ENCODE measurements at places on chromosomes 2 and 18.

- DNase-seq: no peak
Measured at GRCh38 chr2:46383113-46383395, 85.8 kb downstream of the EPAS1 start.

- no peak for DNase-seq
Measured at GRCh38 chr2:240670950-240671349, 11.7 kb downstream of the AQP12B start.

DNA sequence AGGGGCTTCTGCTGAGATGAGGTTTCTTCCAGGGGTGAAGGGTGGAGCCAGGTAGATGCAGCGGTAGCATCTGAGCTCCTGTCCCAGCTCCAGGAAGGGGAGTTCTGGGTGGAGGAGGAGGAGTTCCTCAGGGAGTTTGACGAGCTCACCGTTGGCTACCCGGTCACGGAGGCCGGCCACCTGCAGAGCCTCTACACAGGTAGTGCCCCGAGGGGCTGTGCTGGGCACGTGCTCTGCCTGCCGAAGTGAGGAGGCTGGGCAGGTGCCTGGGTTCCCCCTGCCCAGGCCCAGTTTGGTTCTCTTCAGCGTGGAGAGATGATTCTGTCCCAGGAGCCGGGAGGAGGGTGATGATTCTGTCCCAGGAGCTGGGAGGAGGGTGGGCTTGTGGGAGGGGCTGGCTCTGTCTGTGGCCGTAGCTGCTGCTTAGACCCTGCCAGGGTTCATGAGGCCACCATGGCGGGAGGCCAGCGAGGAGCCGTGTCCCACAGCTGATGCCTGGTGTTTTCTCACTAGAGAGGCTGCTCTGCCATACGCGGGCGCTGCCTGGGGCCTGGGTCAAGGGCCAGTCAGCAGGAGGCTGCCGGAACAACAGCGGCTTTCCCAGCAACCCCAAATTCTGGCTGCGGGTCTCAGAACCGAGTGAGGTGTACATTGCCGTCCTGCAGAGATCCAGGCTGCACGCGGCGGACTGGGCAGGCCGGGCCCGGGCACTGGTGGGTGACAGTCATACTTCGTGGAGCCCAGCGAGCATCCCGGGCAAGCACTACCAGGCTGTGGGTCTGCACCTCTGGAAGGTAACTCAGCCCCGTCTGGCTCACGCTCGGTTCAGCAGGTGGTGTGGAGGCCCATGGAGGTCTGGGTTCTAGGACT lies 8.2 kb downstream of the CAPN10 start:
- no peak for DNase-seq

- no peak for DNase-seq
Measured at GRCh38 chr18:57544936-57545660, 41.4 kb downstream of the FECH start.

GRCh38 chr2:124683536-124684428 lies 658.7 kb downstream of the CNTNAP5 start:
- DNase-seq: no peak

- no peak for DNase-seq
Measured at GRCh38 chr2:81235601-81236000, 931.0 kb upstream of the LRRTM1 start.

- DNase-seq: no peak
Measured at GRCh38 chr18:61992285-61992684, 99.5 kb upstream of the RNF152 start.

DNA sequence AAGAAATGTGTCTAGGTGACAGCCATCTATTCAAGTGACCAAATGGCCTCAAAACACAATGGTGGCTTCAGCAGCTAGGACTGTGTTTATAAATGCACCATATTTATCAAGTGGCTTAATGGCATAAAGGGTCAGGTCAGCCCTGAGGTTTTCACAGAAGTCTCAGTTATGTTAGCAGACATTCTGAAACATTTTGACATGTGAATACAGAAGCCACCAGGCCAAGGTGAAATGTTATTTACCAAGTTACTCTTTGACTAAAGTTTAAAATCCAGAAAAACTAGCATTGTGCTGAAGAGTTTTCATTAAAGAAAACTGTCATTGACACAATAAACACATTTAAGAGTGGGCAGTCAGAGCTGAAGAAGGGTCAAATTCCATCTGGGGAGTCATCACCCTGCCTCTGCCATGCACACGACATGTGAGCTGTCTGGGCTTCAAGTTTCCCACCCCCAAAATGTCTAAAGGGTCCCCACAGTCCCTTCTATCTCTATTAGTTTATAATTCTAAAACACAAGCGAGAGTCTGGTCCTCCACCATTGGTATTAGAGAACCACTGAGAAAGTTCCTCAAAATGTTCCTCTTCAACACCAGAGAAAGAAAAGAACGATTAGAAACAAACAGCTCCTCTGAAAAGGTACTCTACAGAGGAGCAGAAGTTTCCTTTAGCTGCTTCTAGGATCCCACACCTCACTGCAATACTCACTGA lies 77.5 kb upstream of the FZD5 start:
- no peak for DNase-seq

All from activated CD4-positive, alpha-beta T cell treated with anti-CD3 and anti-CD28 coated beads, Interleukin-2, amount 50 U/mL, for 1 hour (primary cell).